Thymus (tissue), 14 donors: ENCODE measurements at places on chromosomes 5 and 9.

GRCh38 chr5:78627766-78628165 is 20.8 kb downstream of the LHFPL2 start:
- no peak for DNase-seq

- no peak for DNase-seq
Measured at GRCh38 chr9:132129535-132129934, 32.3 kb upstream of the NTNG2 start.

GRCh38 chr5:111347021-111347420 is 122.8 kb downstream of the CAMK4 start:
- DNase-seq = no peak

- no peak for DNase-seq
Measured at GRCh38 chr9:5004481-5004880, 19.4 kb downstream of the JAK2 start.

DNA sequence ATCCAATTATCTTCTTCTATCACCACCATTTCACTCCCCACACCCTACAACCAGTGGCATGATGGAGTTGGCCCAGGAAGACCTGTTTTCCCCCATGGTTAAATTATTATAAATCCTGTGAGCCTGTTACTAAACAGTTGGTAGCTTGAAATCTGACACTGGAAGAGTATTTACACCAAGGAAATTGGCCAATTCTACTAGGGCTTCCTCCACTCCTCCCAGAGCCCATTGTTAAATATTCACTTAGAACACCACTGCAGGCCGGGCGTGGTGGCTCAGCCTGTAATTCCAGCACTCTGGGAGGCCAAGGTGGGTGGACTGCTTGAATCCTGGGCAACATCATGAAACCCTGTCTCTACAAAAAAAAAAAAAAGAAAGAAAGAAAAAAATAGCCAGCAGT is 32.4 kb upstream of the CKS2 start:
- DNase-seq = no peak

DNA sequence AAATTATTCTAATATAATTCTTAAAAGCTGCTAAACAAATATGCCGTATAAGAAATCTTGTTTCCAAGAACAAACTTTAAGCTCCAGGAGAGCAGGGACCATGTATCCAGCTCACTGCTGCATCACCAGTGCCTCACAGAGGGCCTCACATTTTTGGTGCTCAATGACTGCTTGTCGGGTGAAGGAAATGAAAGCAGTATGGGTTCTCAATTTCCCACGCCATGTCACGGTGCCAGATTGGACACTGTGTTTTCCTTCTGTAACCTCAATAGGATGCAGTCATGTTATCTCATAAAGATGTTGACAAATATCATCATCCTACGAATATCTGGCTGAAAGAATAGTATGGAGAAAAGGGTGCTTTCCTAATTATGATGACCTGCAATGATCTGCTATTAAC is 64.7 kb downstream of the POU5F2 start:
- DNase-seq = no peak

DNA sequence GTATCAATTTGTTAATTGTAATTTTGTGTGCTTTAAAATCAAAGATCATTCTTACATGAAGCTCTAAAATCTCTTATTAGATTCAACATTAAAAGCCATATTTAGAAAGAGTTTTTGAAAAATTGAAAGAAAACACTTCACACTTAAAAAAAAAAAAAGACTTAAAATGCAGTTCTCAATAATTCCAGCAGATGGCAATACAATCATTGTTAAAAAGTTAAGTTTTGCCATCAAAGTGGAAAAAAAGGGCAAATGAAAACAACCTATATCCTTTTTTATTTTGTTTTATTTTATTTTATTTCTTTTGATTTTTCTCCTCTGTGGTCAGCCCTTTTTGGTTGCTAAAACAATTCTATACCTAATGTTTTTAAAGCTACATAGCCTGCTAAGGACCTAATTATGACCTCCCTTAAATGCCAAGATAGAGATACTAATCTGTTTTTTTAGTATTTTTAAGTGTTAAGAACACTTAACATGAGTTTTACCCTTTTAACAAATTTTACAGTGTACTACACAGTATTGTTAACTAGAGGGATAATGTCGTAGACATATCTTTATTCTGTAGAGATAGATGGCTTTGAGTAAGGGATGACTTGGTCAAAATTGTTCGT is 154.2 kb upstream of the DAB2 start:
- peak; percentile 6 for DNase-seq

DNA sequence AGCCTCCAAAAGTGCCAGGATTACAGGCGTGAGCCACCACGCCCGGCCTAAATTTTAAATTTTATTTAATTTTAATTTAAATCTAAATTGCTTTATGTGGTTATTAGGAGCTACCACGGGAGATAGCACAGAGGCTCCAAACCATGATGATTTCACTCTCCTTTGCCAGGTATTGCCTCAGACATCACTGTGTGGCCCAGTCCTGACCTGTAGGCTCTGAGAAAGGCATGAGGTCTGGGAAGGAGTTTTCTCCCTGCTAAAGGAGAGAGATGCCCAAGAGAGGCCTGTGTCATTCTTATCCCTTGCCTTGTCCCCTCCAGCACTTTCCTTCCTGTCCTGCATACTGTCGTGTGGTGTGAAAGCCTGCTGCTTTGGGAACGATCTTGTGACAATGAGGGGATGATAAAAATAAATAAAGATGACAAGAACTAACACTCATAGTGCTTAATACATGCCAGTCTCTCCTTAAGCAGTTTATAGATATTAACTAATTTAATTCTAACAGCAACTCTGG is 37.0 kb upstream of the BASP1 start:
- no peak for DNase-seq

GRCh38 chr5:74357827-74358226 is 282.7 kb downstream of the ENC1 start:
- DNase-seq = no peak

GRCh38 chr9:130949188-130950038 is 10.4 kb upstream of the FIBCD1 start:
- DNase-seq = no peak

DNA sequence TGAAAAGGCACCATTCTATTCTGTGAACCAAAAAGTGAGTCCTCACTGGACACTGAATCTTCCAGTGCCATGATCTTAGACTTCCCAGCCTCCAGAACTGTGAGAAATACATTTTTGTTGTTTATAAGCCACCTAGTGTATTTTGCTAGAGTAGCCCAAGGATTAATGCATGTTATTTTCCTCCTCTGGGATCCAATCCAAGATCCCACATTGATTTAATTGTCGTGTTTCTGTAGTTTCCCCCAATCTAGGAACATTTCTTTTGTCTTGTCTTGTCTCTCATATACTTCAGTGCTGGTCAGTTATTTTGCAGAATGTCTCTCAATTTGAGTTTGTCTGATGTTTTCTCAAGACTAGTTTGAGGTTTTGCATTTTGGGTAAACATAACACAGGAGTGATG is 36.4 kb downstream of the GDNF start:
- DNase-seq = no peak

GRCh38 chr9:13480693-13481092 is 201.2 kb upstream of the MPDZ start:
- no peak for DNase-seq

DNA sequence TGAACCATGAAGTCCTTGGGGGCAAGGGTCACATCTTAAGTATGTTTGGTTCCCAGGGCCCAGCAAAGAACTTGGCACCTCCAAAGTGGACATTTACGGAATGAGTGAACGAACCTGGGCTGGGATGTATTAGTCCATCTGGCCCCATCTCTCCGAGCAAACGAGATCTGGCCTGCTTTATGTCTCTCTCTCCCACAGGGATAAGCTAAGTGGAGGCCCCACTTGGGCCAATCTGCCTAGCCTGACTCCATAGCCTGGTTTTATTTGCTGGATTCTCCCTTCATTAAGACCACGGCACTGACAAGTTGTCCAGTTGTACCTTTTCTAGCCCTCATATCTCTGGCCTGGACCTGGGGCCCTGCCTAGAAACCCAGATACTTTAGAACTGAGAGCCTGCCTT is 2.1 kb downstream of the TTLL11 start:
- no peak for DNase-seq

DNA sequence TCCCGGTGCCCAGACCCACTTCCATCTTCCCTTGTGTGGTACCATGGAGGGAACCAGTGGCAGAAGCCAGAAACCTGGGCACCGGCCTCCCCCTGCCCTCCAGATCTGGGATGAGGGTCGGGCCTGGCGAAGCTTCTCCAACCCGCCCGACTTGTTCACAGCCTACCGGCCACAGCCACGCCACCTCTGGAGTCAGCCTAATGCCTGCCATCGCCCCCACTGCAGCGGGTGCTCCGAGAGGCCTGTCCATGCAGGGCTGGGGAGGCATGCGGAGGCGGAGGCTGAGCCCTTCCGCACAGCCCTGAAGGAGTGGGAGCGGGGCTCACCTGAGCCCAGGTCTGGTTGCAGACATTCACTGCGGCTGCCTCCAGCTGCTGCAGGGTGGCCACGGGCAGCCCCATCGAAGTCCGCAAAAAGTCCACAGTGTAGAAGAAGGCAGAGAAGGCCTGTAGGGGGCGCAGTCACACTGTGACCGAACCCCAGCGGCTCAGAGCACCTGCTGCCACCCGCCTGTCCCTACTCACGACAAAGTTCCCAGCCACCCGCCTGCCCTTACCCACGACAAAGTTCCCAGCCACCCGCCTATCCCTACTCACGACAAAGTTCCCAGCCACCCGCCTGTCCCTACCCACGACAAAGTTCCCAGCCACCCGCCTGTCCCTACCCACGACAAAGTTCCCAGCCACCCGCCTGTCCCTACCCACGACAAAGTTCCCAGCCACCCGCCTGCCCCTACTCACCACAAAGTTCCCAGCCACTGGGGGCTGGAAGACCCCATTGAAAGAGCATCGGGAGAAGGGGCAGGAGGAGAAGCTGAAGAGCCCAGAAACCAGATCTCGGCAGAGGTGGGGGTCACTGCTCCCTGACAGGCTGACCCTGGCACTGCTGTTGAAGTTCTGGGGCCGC is 3.8 kb upstream of the NPDC1 start:
- DNase-seq = no peak

- DNase-seq = no peak
Measured at GRCh38 chr9:76441551-76442322, 17.2 kb upstream of the GCNT1 start.

GRCh38 chr5:102018690-102019089 is 277.4 kb downstream of the SLCO4C1 start:
- no peak for DNase-seq

- DNase-seq = no peak
Measured at GRCh38 chr5:127673117-127673800, 24.4 kb downstream of the CTXN3 start.

DNA sequence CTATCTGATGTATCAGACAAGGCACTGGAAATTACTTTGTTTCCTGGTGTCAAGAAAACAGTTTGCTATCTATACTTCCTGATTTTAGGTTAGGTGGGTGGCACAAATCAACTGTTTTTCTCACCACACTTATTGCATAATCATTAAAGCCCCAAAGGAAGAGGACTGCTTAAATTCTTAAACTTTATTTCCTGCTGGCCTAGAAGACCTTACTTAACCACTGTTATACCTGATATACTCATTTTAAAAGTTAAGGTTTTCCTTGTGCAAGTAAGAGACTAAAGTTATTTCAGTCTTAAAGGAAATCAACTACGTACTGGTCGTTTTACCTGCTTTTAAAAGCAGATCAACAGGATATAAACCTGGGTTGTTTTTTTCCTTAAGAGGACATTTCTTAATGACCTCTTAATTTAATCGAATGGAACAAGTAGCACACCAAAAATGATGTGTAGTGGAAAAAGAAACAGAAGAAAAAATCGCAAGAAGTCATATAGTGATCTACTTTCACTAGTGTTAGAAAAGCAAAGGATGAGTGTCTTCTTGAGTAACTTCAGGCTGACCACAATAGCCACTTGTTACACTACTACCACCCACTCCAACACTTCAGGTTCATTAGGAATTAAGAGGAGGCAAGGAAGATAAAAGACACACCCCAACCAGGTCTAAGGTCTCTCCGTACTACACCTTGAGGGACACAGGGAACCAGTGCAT is 974 bp downstream of the CLINT1 start:
- DNase-seq = no peak

GRCh38 chr5:81698813-81699212 is 52.1 kb downstream of the SSBP2 start:
- no peak for DNase-seq

DNA sequence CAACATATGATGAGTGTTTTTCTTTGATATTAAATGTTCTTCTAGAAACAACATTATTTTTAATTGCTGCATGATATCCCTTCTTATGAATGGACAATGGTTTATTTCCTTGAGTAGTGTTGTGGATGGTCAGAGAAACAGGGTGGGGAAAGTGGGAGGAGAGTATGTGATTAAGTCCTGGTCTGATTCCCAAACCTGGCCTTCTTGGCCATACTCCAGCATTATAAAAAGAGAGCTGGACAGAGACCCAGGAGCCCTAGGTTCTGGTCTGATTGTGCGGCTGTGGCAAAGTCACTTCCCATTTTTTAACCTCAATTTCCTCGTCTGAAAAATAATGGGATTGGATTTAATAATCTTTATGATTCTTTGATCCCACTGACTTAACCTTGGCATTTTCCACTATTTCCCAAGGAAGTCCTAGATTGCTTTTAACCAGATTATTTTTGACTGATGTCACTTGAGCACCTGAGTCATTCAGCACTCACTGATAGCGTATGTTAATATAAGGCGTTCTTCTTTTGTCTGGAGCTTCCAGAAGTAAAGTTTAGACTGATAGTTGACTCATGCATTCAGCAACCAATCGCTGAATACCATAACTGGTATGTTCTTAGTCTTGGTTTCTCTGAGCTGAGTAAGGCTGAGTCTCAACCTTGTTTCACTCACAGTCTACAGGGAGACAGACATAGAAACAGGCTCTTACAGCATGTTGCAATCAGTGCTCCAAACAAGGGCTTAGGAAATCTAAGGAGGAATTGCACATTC is 26.2 kb downstream of the OSMR start:
- no peak for DNase-seq
